ENCODE measurements at places on chromosomes 6 and 20.

GRCh38 chr6:117525607-117526006 is 43.1 kb downstream of the DCBLD1 start:
- DNase-seq, result no peak

- no peak for DNase-seq
These were observed 49.2 kb downstream of the FAM217A start for GRCh38 chr6:4029687-4030086.

- DNase-seq, result no peak
These were observed 699.0 kb upstream of the CITED2 start for GRCh38 chr6:140073456-140073855.

GRCh38 chr20:10654630-10655029 is 19.2 kb downstream of the JAG1 start:
- DNase-seq, result peak; percentile 55

GRCh38 chr6:87791982-87792381 is 89.9 kb upstream of the AKIRIN2 start:
- no peak for DNase-seq

DNA sequence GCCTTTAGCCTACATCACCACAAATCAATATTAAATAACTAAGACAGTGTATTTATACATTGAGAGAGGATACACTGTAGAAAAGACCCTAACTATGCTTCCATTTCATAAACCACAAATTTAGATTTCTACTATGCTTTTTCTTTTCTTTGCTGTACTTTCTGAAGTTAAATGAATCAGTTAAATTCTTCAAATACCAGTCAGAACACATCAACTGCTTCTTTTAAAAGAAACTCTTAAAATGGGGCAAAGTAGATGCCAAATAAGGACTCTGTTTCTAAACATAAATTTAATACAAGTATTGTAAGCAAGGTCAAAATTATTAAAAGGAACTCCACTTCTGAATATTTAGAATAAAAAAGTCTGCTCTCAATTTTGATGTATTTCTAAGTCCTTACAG is 76.9 kb downstream of the GMDS start:
- DNase-seq, result no peak

GRCh38 chr6:45049188-45049843 is 278.8 kb upstream of the RUNX2 start:
- DNase-seq, result no peak

GRCh38 chr6:90877616-90878015 is 290.7 kb upstream of the MAP3K7 start:
- DNase-seq, result no peak

DNA sequence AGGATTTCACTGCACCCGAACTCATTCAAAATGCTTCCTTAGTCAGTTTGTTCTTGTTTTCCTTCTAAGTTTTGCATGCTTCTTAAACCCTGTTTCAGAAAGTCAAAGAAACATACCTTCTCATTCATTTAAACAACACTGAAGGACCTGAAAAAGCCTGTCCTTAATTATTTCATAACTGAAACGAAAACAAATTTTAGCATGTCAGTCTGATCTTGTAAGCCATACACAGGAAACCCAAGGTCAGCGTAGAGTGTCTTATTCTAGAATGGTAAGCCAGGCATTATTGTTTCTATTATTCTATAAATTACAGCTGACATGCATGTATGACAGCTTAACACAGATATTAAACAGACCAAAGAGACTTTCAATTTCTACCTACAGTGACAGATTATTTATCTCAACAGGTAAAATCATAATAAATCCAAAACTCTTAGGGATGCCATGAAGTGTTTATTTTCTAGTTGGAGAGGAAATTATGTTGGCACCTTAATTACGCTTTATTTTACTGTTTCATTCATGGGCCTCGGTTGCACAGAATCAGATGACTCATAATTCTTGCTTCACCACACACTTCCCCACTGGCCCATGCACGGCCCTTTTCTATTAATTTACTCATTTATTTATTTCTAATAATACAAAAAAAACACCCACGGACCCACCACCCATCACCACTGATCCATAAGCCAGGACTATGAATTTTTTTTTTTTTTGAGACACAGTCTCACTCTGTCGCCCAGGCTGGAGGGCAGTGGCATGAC is 39.3 kb upstream of the DUSP22 start:
- DNase-seq, result no peak

- no peak for DNase-seq
These were observed 10.2 kb upstream of the VEGFA start for GRCh38 chr6:43759907-43760206.

DNA sequence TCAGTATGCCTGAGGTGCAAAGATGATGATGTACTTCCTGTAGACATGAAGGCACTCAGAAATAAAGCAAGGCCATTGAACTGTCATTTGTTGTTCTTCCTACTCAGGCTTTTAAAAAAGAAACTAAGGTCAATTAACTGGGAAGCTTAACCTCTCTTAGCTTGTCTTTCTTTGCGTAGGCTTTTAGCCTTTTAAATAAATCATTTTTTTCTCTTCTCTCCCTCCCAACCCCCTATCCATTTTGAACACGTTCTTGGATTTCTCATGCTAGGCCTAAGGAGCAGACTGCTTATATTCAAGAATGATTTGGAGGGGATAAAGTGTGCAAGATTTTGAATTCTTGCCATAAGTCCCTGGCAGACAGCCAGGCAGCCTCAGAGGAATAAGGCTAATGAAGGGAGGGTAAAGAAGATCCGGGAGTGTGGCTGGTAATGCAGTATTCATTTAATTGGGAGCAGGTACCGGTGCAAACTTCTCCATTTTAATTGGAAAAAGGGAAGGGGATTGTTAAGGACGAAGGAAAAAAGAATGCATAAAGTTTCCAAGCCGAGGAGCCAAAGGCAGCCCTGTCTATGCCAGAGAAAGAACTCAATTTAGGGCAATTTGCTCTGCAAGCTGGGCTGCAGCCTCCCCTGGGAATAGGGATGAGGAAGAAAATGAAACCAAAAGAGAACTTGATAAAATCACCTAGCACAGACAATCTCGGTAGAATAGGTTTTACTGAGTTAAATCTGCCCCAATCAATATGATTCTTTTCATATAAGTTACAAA is 343.8 kb upstream of the MMS22L start:
- peak; percentile 18 for DNase-seq

- no peak for DNase-seq
These were observed 249.1 kb upstream of the JAG1 start for GRCh38 chr20:10922941-10923340.

GRCh38 chr6:95091823-95092436 is 485.4 kb upstream of the MANEA start:
- DNase-seq, result peak; percentile 71

DNA sequence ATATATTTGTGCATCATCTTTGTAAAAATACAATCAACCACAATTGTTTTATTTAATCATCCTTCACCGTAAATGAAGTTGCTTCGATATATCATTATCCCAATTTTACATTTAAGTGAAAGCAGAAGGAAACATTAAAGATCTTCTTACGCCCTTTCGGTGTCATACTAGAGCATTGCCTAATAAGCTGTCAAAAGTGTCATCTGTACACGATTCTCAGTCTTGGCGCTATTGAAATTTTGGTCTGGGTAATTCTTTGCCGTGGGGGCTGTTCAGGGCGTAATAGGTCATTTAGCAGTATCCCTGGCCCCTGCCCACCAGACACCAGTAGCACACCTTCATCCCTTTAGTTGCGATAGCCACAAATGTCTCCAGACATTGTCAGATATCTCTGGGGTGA is 40.4 kb upstream of the TMEM170B start:
- no peak for DNase-seq

DNA sequence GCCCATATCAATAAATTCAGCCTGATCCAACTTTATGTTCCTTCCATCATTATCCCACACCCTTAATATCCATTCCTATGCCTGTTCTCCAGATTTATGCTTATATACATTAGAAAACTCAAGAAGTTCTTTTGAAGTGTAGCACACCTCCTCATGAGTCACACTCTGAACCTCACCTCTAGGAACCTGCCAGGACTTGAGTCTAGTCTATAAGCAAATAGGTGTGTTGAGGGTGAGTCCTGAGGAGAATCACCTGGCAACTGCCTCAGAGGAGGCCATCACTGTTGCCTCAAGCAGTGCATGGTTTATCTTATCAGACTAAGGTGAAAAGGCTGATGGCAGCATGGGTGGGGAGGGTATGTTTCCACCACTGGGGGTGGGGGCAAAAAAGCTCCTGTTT is 496.7 kb downstream of the C6orf118 start:
- DNase-seq, result no peak

- peak; percentile 63 for DNase-seq
These were observed 84.7 kb upstream of the ELOVL5 start for GRCh38 chr6:53433261-53433950.

DNA sequence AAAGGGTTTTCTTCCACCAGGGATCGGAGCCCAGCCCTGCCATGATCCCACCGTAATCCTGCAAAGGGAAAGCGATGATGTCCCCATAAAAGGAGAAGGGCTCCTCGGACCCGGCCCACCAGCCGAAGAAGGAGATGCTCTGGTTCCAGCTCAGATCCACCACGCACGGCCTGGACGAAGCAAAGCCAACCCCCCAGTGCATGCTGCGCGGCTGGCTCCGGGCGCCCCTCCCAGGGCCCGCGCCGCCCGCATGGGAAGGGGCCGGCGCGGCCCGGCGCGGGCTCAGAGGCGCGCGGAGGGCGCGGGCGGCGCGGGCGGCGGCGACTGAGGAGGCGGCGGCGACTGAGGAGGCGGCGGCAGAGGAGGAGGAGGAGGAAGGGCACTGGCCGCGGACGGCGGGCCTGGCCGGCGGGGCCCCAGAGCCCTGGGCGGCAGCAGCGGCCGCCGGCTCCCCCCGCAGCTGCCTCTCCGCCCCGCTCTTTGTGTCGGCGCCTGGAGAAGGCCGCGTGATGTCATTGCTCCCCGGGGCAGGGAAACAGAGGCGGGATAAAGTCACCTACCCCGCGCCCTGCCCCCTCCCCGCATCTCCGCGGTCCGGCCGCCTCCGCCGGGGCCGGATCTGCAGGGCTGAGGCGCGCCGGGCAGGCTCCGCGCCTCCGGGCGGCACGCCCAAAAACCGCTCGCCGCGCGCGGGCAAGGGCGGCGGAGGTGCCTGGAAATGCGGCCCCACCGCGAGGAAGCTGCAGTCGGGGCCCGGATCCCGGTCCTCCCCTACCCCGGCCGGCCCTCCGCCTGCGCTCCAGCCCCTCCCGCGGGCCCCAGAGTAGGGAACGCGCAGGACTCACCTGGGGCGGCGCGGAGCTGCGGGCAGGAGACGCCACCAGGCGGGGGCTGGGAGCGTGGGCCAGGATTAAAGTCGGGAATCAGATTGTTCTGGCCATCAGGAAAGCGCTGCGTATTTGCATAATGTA is at the start of gene FAXC:
Gene FAXC (minus strand): TSS at position 504 of the 971 bp plus-strand sequence. CDS start 302 bp downstream, at position 202.
- peak; percentile 46 for DNase-seq

- no peak for DNase-seq
These were observed 28.7 kb downstream of the PTPRK start for GRCh38 chr6:128491610-128492206.

- no peak for DNase-seq
These were observed 173.9 kb downstream of the QKI start for GRCh38 chr6:163588220-163588919.

DNA sequence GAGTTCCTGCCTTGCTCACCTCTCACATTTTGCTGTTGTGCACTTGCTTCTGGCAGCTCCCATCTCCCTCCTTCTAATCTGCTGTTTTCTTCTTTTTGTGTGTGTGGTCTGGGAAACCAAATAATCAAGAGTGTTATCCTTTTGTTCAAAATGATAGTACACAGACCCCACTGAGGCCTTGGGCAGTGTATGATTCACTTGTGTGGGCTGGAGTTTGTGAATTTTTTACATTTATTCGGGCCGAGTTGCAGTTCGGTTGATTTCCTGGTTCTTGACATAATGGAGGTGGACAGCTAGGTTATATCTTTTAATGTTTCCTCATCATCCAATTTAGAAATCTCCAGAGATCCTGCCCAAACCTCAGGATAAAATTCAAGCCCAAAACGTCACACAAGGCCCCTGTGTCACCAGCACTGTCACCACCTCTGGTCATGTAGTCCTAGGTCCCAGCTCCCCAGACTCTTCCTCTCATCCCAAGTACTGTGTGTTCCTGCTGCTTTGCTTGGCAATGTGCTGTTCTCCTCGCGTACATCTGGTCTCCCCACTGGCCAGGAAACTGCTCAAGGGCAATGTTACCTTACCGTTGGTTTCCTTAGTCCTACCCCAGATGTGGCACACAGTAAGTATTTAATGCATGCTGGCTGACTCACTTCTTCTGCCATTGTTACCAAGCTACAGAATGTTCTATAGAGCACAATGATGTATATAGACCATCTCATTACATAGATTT is 55.7 kb upstream of the PHACTR2 start:
- no peak for DNase-seq

GRCh38 chr20:57004416-57004815 is 262.0 kb downstream of the BMP7 start:
- no peak for DNase-seq

GRCh38 chr6:17418281-17419188 is 25.1 kb downstream of the CAP2 start:
- no peak for DNase-seq

DNA sequence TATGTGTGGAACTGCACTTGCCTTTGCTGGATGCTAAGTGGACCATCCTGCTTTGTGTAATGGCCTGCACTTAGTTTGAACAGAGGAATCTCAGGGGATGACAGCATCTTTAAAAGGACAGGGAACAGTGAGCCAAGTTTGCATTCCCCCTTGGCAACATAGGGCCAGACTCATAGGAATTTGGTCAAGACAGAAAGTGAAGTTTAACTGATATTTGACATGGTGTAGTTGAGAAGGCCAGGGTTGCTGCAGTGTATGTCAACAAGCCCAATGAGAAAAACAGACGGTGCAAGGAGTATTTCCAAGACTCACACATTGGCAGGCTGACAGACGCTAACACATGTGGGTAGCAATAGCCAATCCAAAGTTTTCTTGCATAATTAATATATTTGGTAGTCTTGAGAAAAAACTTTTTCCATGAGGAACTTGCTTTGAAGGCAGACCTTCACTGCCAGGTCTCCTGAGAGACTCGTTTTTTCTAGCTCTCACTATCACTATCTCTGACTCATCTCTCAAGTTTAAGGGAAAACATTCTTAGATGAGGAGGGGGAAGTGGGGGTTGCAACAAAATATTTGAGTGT is 213.8 kb downstream of the IBTK start:
- no peak for DNase-seq

DNA sequence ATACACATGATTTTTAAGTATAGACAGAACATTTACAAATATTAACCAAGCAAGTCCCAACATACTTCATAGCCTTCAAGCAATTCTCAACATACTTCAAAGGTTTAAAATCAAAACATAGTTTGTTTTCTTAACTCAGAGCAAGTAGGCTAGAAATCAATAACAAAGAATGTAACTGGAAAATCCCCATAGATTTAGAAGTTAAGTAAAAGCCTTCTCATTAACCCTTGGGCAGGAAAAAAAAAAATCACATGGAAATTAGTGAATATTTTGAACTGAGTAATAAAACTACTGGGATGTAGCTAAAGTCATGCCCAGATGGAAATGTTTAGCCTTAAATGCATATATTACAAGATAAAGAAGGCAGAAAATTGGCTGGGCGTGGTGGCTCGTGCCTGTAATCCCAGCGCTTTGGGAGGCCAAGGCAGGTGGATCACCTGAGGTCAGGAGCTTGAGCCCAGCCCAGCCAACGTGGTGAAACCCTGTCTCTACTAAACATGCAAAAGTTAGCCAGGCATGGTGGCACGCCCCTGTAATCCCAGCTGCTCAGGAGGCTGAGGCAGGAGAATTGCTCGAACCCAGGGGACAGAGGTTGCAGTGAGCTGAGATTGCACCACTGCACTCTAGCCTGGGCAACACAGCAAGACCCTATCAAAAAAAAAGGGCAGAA is 316.1 kb downstream of the TAF4 start:
- DNase-seq, result no peak
